ENCODE measurements at places on chromosomes 2 and 18.

- DNase-seq: no peak
Measured at GRCh38 chr2:205352094-205352493, 330.2 kb upstream of the NRP2 start.

GRCh38 chr2:97740590-97741182 is 27.3 kb downstream of the ZAP70 start:
- DNase-seq: peak; percentile 56

DNA sequence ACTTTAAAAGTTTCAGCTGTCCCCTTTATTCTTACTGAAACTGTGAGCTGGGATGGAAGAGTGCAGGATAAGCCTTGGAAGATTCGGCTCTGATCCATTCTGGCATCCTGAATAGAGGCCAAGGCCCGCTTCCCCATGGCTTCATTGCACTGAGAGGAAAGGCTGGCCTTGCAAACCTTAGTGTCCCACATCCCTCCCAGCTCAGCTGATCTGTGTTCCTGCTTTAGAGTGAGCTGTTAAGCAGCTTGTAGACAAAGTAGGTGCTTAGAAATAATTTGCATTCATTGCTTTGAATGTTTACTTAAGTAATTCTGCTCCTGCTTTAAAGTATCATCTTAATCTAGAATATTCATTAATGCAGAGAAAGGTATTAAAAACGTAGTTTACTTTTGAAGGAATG is 169.6 kb upstream of the BOD1L2 start:
- DNase-seq: no peak

GRCh38 chr2:208645226-208645625 is 238.6 kb downstream of the PTH2R start:
- DNase-seq: no peak

- no peak for DNase-seq
Measured at GRCh38 chr2:201450954-201451291, 335 bp downstream of the TRAK2 start.

DNA sequence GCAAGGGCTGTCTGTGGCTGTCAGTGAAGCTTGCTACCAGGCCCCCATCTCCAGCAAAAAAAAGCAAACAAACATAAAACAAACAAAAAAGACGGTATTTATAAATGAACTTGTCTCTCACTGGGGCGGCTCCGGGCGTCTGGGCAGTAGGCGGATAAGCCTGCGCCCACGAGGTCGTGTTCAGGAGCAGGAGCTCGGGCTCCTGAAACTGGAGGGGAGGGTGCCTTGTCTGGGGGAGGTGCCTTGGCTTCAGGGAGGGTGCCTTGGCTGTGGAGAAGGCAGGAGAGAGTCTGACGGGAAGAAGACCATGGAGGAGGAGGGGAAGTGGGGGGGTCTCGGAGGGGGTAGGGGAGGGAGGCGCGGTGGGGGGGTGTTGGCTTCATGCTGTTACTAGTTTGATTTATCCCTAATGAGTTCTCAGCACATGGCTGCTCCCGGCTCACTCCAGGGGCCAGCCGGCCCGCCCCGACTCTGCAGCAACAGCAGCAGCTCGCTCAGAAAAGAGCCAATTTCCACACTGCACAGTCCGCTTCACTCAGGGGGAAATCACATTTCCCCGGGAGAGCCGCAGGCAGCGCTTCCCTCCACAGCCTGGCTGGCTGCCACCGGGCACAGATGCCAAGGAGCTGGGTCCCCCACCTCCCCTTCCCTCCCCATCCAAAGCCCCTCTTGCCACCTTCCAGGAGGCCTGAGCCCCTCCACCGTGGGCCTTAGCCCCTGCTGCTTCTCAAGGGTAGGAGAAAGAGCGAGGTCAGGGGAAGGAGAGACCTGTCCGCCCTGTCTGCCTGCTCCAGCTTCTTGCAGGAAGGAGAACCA is 38.7 kb downstream of the PSD4 start:
- DNase-seq: no peak

DNA sequence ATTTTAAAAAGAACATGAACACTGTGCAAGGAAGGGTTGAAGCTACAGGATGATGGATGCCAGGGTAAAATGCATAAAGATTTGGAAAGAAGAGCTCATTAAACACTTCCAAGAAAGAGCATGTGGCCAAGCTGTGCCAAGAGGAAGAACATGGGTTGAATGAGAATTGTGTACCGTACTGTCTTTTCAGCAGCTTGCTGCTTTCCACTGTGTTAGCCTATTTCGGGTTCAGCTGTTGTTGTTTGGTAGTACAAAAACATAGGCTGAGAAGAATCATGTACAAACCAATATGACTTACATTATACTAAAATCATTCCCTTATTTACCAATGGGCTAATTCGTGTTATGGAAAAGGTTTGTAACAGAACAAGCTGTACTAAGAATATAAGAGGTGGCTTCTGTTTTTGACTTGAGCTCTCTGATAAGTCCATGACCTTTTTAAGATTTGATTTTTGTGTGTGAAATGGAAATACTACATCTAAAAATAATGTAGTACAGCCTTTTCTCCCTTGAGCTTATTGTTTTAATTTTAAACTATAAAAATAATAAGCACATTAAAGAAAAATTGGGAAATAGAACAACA is 188.3 kb upstream of the STON1 start:
- DNase-seq: no peak

GRCh38 chr2:45024097-45024496 is 14.8 kb upstream of the SIX2 start:
- DNase-seq: no peak

DNA sequence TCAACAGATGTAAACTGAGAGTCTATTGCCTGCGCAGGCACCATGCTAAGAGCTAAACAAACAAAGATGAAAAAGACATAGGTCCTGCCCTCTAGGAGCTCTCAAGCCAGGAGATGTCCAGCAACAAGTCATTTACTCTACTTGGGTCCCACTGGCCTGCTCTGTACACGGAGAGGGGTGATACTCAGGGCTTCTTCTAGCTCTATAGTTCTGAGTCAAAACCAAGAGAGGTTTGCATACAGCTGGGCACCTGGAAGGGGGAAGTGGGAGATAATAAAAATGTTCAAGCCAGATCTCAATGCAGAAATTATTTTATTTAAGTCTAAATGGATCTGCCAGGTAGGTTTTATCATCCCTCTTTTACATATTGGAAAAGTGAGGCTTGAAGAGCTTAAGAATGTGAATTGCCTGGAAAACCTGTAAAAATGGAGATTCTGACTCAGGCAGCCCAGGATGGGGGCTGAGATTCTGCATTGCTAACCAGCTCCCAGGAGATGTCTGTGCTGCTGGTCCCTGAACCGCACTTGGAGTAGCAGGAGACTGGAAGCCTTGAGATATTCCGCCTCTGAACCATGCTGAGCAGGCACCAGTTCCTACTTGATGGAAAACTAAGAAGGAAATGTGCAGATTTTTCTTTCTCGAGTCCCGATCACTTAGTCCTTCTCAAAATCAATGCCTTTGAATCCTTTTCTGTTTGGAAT is 201.1 kb downstream of the PRKCE start:
- DNase-seq: no peak

DNA sequence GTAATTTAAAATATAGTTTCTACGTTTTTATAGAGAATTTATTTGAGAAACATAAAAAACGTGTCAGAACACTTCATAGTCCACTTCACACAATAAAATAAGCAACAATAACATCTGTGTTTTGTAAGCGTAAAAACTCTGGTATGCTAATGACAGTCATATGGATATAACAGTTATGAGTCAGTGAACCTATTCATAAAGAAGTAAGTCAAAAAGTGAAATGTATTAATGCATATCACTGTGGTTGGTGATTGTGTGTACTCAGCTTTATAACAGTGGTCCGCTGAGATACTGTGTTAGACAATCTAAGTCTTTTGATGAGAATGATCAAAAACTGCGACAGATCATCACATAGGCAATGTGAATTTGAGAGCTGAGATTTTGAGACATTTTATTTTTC is 153.2 kb downstream of the WDR7 start:
- no peak for DNase-seq

DNA sequence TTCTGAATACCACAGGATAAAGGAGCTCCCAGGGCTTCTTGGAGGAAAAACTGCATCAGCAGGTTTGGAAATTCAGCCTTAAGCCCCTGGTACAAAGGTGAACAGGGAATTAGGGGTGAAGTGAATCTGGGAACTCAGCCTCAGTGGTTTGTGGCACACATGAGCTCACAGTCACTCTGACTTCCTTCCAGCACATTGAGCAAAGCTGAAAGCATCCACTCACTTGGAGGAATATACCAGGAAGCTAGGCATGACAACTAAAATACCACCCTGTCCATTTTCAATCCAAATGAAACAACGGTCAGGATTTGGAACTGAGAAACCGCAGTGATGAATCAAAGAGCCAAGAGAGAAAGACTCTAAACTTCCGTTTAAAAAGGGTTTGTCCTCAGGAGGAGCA is 216.1 kb downstream of the ICOS start:
- DNase-seq: no peak

- DNase-seq: no peak
Measured at GRCh38 chr2:128487650-128488387, 169.2 kb upstream of the HS6ST1 start.

- no peak for DNase-seq
Measured at GRCh38 chr2:132521341-132521740, 104.7 kb downstream of the GPR39 start.

DNA sequence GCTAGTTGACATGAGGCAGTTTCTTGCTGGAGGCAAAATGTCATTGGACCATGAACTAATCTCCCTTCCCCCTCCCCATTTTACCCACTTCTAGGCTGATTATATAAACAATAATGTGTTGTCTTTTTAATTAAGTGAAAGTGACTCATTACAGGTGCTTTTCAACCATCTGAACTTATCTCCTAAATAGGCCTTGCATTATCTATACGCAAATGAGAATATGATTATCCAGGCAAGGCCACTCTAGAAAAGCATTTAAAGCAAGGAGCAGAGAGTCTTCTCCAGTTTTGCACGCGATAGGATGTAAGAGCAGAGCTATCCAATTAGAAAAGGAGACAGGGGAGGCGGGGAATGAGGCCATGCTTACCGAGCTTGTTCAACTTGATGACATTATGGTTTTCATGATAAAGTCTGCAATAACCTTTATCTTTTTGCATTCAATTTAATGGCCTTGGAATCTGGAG is 286.1 kb upstream of the SIX3 start:
- DNase-seq: no peak

DNA sequence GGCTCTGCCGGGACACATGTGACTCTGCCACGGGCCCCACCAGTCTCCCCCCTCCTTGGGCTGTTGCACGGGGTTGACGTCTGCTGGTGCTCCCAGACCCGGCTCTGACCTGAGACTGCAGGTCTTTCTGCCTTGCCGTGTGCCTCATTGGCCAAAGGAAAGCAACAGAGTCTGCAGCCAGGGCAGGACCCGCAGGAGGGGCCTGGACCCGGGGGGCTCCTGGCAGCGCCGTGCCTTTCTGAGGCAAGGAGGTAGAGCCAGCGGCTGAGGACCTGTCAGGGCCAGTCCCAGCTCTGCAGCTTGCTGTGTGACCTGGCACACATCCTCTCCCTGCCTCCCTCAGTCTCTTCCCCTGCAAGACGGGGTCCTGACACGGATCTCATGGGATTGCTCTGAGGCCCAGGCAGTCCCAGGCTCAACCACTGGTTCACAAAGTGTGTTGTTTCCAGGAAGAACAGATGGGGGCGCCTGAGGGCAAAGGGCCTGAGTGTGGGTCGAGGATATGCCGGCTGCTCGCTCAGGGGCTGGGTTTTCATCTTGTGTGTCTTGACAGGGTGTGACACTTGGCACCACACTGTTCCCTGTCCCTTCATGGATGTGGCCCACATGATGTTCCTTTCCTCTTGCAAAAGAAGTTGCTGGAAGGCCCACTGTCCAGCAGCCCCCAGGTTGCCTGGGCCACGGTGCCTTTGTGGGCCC is 9.0 kb downstream of the CAPN10 start:
- peak; percentile 30 for DNase-seq

GRCh38 chr2:26618611-26619010 is 22.6 kb downstream of the CIB4 start:
- no peak for DNase-seq

DNA sequence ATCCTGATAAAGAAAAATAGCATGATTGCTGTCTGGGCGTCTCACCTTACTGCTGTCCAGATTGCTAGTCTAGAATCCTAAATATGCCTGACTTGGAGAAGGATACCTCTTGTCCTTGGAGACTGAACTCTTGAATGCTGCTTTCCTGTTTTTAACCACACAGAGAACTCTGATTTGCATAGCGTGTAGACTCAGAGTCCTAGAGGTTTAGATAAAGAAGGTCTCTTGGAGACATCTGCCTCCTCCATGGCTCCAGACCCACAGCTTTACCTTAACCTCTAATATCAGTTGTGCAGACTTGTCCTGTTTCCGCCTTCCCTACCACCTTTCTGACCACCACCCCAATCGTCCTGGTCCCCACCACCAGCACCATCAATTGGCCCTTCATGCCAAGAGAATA is 292.6 kb upstream of the CYRIA start:
- DNase-seq: no peak

GRCh38 chr18:49638209-49638785 is 76.4 kb downstream of the LIPG start:
- DNase-seq: no peak

DNA sequence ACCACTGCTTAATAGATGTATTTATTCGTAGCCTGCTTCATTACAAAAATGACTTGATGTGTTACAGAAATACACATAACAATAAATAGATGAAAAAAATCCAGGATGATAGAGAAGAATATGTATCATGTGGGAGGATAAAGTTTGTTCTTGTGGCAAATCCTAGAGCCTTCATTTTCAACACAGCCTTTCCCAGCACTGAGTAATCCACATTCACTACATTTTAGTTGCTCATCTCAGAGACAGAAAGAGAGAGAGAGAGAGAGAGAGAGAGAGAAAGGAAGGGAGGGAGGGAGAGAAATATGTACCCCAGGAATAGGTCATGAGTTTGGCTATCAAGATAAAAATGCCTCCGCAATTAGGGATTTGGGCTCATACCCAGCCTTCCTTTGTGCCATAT is 144.3 kb downstream of the RBMS1 start:
- no peak for DNase-seq

- no peak for DNase-seq
Measured at GRCh38 chr2:198362740-198363139, 558.3 kb downstream of the PLCL1 start.

GRCh38 chr2:37560863-37561614 is 110.4 kb downstream of the CDC42EP3 start:
- DNase-seq: no peak

DNA sequence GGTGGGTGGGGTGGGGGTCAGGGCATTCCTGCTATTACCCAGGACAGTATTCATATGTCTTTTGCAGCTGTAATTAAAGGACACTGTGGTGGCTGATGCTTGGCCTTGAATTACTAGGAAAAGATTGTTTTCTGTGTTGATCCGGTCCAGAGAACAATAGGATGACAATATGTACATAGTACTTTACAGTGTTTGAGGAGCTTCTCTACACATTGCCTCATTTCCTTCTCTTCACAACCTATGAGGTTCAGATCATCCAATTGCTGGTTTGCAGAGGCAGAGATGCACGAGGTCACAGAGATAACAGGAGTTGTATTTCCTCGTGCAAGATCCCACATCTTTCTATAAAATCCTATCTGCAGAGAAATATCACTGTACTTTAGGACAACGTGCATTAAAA is 119.5 kb downstream of the LIPG start:
- DNase-seq: no peak
